Lung microvascular endothelial cell (primary cell): ENCODE measurements at places on chromosomes 2 and 18.

DNA sequence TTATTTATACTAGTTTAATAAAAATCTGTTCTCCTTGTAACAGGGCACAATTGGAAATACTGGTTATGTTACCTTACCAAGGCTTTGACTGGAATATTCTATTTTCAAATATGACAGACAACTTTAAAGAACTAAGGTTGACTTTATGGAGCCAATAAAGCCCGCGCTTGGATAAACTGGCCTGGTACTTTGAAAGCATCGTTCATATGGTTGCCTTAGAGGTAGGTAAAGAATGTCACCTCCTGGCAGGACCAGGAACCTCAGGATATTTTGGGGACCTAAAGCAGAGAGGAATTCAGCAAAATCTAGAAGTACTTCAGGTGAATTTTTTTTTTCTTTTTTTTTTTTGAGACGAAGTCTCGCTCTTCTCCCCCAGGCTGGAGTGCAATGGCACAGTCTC lies 71.2 kb upstream of the CREB1 start:
- DNase-seq = no peak

- no peak for DNase-seq
Measured at GRCh38 chr18:41410006-41410405, 545.0 kb upstream of the PIK3C3 start.

- no peak for DNase-seq
Measured at GRCh38 chr2:240384711-240385450, 50.6 kb upstream of the GPC1 start.

DNA sequence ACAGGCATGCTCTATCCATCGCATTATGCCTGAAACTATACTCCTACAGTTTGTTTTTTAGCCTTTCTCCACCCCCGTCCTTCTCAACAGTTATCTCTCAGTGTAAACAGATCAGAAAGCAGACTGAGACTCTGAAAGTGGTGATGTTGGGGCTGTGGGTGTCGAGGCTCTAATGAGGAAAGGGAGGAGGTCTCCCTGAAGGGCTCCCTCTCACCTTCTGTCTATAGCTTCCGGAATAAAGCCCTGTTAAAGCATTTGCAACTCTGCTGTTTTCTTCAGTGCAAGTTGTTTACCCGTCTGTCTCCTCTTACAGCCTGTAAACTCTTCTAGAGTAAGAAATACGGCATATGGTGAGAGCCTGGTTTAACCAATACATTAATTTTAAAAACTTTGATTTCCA lies 136.7 kb upstream of the SYT4 start:
- no peak for DNase-seq

GRCh38 chr2:190343536-190344275 lies at the start of gene INPP1:
INPP1 (plus strand) TSS chr2:190343589; CDS start chr2:190360103, 16,514 bp downstream.
- peak; percentile 85 for DNase-seq

DNA sequence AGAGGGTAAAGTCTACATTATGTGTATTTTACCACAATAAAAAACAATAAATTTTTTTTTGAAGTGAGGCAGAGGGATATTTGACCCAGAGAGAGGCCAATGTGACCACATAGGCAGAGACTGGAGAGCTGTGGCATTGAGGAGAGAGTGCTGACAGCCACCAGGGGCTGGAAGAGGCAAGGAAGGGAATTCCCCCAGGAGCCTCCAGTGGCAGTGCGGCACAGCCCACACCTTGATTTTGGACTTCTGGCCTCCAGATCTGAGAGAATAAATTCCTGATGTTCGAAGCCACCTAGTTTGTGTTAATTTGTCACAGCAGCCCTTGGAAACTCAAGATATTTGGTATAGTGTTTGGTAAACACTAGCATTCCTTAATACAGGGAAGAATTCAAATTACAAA lies 22.7 kb downstream of the ANKRD29 start:
- no peak for DNase-seq

- DNase-seq = no peak
Measured at GRCh38 chr2:30761226-30761625, 46.0 kb downstream of the CAPN13 start.

DNA sequence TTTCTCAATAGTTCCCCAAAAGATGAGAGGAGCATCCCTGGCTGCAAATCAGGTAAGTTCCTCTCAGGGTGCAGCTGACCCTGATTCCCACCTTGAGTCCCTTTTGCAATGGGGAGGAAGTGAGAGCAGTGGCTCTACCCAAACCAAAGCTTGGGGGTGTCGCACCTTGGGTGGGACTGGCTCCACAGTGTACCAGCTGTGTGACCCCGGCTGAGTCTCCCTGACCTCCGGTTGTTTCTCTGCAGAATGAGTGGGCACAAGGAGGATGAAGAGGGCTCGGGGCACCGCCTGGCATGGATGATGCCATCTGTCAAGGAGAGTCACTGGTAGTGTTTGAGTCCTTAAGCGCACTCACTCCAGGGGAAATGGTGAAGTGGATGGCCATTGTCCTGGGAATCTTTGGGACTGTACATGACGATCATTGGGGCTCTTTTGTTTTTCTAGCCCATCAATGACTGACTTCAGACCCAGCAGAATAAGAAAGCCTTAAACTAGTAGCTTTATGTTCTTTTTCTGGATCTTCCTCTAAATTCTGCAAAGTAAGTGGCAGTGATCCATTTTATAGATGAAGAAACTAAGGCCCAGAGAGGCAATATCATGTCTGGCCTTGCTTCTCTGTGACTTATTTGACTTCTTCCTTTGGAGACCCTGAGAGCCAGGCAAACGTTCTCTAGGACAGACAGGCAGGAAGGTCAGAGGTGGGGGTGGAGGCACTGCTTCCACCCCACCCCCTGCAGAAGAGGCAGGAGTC lies 106.3 kb upstream of the ST3GAL5 start:
- no peak for DNase-seq

DNA sequence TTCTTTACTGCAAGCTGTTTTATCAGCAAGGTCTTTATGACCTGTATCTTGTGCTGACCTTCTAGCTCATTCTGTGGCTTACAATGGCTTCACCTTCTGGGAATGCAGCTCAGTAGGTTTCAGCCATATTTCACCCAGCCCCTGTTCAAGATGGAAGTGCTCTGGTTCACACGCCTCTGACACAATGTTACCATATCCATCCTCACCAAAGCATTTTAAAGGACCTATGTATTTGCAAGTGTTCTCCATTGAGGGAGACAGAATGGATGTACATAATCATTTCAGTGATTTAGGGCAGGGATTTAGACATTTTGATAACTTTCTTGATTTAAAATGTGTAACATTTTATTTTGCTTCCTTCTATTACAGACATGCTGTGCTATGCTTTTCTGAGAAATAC lies 182.3 kb upstream of the FN1 start:
- no peak for DNase-seq

- DNase-seq = no peak
Measured at GRCh38 chr2:151770995-151771394, 36.7 kb upstream of the NEB start.

DNA sequence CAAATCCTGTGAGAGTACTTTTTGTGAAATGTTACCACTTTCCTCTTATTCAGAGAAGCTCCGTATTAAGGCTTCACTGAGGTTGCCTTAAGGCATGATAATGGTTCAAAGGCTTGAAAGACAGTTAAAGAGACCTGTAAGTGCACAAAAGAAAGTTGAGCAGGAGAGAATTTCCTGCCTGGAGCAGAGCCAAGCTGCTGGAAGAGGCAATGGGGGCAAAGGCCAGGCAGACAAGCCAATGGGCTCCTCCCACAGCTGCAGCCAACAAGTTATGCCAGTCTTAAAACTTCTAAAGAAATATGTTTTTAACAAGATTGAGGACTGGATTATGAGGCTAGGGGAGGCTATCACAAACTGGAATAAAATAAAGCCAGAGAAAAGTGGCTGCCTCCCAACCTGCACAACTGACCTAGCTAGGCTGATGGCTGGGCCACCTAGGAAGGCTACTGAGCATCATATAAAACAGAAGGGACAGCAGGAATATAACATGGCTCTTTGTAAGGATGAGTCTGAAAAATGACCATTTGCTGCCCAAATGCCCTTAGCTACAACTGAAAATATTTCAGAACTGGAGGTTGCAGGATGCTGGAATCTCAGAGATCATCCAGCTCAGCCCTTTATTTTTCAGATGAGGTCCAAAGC lies 2.1 kb downstream of the IL1B start:
- DNase-seq = no peak

DNA sequence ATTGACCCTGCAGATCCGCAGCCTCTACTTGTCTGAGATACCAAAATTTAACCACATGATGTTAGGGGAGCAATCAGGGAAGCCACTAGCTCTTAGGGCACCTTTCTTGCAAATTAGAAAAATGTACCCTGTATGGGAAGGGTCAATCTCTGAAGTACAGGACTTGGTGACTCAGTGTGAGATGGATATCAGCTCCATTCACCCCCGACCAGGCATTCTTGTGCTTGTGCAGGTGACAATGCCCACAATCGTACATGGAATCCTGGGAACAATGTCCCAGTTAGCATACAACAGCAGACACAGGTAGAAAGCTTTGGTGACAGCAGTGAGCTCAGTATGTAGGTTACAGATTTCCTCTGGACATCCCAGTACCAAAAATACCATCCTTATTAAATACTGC lies 137.7 kb upstream of the ITGB6 start:
- no peak for DNase-seq

- no peak for DNase-seq
Measured at GRCh38 chr2:14951569-14952285, 319.2 kb downstream of the LRATD1 start.

- DNase-seq = no peak
Measured at GRCh38 chr2:23241611-23242245, 143.3 kb upstream of the KLHL29 start.

- DNase-seq = no peak
Measured at GRCh38 chr2:50782543-50782942, 249.4 kb downstream of the NRXN1 start.

DNA sequence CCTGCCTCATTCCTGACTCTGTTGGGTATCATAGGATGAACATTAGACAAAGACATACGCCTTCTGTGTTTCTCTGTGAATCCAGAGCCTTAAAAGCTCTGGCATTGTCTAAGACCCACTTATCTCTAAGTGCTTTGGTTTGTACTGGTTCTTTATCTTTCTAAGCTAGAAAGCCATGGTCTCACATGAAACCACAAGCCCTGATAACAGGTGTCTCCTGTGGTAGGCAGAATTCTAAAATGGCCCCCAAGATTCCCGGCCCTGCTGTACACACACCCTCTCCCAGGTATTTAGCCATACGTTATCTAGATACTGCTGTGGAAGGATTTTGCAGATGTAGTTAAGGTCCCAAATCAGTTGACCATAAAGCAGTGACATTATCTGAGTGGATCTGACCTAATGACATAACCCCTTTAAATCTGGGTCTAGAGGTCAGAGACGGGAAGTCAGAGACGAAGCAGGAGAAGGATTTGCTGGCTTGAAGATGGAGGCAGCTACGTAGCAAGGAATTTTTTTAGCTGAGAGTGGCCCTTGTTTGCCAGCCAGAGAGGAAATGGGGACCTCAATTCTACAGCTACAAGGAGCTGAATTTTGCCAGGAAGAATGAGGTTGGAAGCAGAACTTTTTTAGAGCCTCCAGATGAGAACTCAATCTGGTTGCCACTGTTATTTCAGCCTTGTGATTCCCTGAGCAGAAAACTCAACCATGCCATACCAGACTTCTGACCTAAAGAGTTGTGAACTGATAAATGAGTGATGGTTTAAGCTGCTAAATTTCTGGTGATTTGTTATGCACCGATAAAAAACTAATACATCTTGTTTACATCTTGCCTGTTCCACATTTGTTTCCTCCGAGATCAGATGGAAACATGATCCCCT lies 186.7 kb downstream of the CAMKMT start:
- no peak for DNase-seq

- DNase-seq = no peak
Measured at GRCh38 chr2:240507778-240508251, 50.0 kb downstream of the ANKMY1 start.

DNA sequence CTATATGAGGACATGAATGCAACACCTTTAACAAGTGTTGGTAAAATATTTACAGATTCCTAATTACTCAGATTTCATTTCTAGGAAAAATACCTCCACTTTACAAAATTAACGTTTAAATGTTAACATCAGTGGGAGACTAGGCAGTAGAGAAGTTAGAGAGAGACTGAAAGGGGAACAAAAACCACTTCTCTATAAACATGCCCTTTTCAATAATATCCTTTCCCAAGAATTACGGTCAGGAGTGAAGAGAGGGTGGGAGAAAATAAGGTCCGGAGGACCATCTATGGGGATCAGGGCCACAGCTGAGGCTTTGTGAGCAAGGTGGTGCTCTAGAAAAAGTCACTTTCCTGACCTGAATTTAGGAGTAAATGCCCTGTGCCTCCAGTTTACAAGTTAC lies 65.3 kb upstream of the WIPF1 start:
- DNase-seq = no peak
